ENCODE measurements at places on chromosomes 16 and 17.

DNA sequence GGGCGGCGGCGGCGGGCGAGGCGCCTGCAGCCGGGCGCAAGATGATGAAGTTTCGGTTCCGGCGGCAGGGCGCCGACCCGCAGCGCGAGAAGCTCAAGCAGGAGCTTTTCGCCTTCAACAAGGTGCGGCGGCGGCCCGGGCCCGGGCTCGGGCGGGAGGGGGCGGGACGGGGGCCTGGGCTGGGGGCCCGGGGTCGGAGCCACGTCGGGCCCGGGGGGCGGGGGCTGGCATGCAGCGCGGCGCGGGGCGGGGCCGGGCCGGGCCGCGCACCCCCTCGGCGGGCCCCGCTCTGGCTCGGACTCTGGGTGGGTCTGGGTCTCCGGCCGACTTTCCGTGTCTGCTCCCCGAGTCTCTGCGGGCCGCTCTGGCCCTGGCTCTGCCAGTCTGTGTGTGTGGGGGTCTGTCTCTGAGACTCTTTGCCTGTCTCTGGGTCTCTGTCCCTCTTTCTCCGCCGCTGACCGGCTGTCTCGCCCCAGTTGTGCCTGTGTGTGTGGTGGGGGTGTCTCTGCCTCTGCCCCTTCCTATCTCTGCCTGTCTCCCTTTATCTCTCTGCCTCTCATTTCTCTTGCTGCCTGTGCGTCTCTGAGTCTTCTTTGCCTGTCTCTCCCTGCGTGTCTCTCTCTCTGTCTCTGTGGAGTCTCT, 328 bp downstream of the LLGL1 start:
- no peak for DNase-seq

GRCh38 chr16:19751478-19752385, 33.7 kb downstream of the IQCK start:
- no peak for DNase-seq

DNA sequence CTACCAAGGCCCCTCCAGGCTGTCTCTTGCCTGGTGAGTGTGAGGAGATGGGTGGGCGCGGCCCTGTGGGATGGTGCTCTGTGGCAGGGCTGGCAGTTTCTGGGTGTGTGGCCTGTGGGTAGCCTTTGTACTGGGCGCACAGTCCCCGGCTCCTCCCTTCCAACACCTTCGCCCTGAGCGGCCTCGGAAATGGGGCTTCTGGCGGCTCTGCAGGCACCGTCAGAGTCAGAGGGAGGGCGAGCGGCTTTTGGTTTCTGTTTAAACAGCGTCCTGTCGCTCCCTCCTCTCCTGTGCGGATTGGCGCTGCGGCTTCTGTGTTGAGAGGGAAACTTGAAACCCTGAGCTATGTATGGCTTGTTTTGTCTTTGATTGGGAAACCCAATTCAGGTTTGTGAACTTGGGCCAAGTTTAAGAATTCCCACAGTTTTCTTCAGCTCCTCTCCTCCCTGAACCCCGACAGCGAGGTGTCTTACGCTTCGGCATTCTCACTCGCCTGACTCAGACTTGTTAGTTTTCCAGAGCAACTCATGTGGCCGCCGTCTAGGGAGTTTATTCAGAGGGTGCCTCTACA, 8.3 kb upstream of the ZNF750 start:
- DNase-seq = no peak

- DNase-seq = no peak
Observed at GRCh38 chr17:40568074-40568836, 3.0 kb upstream of the CCR7 start.

GRCh38 chr16:85650135-85650843, 37.2 kb downstream of the GSE1 start:
- no peak for DNase-seq

- no peak for DNase-seq
Observed at GRCh38 chr17:1521086-1521640, 4.8 kb upstream of the INPP5K start.

GRCh38 chr16:8721336-8722024, 47.1 kb downstream of the ABAT start:
- DNase-seq = peak; percentile 51

GRCh38 chr17:64975318-64976087, 56.2 kb upstream of the LRRC37A3 start:
- peak; percentile 89 for DNase-seq

DNA sequence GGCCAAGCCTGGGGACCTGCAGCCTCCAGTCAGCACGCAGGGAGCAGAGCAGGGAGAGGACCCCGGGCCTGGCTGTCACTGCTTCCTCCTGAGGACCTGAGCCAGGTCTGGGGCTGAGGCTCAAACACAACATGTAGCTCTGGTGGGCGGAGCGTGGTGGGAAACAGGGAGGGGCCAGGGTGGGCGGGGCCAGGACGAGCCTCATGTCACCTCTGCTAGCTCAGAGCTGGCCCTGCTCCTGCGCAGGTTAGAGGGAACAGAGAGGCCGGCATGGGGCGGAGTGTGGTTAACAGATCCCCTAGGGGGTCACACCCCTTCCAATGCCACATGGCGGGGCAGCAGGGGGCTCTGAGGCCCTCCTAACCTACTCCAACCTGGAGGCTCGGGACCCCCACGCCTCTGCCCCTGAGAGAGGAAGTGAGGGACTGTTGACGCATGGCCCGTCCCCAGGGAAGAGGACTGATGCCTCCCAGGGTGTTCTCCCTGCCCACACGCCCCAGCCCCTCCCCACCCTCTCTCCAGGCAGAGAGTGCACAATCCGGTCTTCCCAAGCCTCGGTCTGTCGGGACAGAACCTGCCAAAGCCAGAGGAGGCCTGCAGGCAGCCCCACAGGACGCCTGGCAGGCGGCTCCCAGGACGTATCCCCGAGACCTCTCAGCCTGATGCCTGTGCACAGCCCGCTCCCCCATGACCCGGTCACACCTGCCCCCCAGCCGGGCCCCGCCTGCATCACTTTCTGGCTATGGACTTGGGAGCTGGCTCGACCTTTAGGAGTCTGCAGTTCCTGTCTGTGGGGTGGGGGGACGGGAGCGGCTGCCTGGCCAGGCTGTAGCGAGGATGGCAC, 15.2 kb downstream of the PIEZO1 start:
- DNase-seq = peak; percentile 9

GRCh38 chr17:49518346-49519078, 23.4 kb downstream of the NGFR start:
- no peak for DNase-seq

DNA sequence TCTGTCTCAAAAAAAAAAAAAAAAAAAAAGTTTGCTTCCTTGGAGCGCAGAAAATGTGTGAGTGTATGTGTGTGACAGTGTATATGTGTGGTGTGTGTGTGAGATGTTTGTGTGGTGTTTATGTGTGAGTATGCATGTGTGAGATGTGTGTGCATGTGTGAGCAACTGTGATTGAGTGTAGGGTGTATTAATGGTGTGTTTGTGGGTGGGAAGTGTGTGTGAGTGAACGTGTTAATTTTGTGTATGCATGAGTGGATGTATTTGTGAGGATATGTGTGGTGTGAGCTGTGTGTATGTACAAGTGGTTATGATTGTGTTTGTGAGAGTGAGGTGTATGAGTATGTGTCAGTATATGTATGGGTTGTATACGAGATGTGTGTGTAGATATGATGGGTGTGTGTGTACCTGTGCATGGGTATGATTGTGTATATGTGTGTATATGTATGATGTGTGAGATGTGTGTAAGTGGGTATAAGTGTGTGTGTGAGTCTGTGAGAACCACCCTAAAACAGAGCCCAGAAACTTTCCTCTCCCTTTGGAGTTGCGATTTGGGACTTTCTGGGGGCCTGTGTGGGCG, 22.5 kb upstream of the ETV4 start:
- no peak for DNase-seq

GRCh38 chr17:42709561-42709960, 27.2 kb downstream of the CNTNAP1 start:
- no peak for DNase-seq

- DNase-seq = no peak
Observed at GRCh38 chr17:44558710-44559633, 1.7 kb downstream of the FZD2 start.

- no peak for DNase-seq
Observed at GRCh38 chr17:80873307-80873951, 118.2 kb upstream of the CHMP6 start.

- DNase-seq = no peak
Observed at GRCh38 chr17:60135951-60136666, 13.7 kb upstream of the CA4 start.

- peak; percentile 27 for DNase-seq
Observed at GRCh38 chr17:36703860-36704266, 102.5 kb downstream of the MRM1 start.

- DNase-seq = no peak
Observed at GRCh38 chr16:86681031-86681756, 102.8 kb downstream of the FOXL1 start.

DNA sequence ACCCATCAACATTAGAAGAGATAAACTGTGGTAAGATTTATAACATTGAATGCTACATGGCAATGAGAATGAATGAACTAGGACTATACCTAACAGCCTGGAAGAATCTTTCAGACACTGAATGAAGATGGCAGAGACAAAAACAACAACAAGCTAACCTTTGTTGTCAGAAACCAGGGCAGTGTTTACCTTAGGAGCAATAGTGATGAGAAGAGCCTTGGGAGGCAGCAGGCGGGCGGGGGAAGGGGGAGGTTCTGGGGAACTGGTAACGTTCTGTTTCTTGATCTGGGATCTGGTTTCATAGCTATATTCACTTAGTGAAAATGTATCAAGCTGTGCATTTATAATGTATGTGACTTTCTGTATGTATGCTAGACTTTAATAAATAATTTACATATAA, 139.0 kb upstream of the TNRC6C start:
- DNase-seq = no peak

GRCh38 chr17:27239046-27239445, 54.9 kb upstream of the WSB1 start:
- no peak for DNase-seq

Measured in NCI-H526 treated with DMSO at 0.1 percent for 48 hours (cell line).